Epithelial cell of prostate (primary cell): ENCODE measurements at places on chromosomes 3 and 15.

DNA sequence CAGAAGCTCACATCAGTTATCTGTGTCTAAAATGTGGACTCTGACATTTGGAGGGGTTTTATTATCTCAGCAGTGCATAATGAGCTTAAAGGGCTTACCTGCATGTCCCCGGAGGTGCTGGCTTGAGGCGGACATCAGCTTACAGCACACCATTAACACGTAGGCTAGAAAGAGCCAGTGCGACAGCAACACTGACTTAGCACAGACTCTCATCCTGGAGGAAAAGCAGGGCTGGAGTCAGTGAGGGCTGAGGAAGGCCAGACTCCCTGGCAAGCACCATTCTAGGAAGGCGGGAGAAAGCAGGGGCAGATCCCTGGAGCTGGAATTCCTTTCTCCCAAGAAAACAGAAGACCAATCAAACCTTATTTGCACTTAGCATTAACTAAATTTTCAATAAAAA is 51.7 kb downstream of the TAFA4 start:
- DNase-seq = no peak

DNA sequence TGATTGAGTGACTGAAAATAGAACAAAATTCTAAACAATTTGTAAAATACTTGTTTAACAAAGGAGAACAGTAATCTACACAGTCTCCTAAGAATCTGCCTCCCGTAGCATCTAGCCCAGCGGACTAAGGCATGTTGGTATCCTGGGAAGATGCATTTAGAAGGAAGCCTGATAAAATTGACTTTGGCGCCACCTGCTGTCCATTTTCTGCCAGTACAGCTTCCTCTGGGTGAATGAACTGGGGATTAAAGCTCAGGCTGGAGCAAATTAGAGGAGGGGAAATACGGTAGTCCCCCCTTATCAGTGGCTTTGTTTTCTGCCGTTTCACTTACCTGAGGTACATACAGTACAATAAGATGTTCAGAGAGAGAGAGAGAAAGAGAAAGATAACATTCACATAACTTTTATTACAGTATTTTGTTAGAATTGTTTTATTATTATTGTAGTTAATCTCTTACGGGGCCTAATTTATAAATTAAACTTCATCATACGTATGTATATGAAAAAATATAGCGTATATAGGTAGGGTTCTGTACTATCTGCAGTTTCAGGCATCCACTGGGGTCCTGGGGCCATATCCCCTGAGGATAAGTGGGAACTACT is 191.6 kb downstream of the GAP43 start:
- DNase-seq = no peak

- no peak for DNase-seq
Measured at GRCh38 chr3:55059027-55059629, 131.3 kb upstream of the LRTM1 start.

DNA sequence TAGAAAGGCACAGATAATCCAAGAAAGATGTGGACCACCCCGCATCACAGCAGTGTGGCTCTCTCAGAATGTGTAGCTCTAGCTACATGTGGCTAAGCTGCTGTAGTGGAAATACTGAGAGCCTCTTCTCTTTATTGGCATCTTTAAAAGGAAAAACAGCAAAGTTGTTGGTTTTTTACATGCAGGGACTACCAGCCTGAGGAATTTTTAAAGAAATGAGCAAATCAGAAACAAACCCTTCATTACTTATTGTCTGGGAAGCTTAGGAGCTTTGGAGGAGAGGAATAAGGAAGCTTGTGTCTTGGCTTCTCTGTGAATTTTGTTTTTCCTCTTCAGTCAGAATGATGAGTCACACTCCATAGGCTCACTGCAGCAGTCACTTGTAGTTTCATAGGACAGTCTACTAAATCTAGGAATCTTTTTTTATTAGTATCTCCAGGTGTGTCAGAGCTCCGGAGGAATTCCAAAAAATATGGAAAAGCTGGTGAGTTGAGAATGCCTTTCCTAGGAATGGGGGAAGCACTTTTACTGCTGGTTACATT is 27.5 kb downstream of the POLG start:
- peak; percentile 6 for DNase-seq

DNA sequence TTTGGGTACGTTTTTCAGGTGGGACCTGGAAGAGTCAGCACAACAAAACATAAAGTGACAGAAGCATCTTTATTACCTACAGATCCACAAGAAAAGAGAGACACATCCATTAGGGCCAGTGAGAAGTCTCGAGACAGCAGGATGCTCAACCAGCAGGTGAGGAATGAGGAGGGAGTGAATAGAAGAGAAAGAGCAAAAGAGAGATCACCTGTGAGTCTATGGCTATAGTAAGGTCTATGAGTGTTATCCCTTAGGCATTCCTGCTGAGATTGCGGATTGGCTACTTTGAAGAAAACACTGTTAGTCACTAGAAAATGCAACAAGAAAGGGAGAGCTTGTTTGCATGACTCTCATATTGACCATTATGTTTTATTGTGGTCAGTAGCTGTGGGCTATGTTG is 1556.2 kb upstream of the GBE1 start:
- DNase-seq = no peak

DNA sequence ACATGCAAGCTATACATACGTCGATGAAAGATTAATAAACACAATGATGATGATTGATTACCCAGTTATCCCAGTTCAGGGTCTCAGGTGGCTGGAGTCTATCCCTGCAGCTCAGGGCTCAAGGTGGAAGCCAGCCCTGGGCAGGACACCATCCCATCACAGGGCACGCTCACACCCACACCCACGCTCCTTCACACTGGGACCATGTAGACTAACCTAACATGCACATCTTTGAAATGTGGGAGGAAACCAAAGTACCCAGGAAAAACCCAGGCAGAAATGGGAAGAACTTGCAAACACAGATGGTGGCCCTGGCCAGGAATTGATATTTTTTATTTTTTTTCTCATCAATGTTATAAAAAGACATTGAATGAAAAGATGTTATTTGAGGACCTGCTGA is 151.4 kb upstream of the MCTP2 start:
- DNase-seq = no peak

GRCh38 chr3:142275856-142276255 is 50.5 kb upstream of the GK5 start:
- no peak for DNase-seq

- DNase-seq = no peak
Measured at GRCh38 chr3:187741403-187742350, 3.6 kb downstream of the BCL6 start.

DNA sequence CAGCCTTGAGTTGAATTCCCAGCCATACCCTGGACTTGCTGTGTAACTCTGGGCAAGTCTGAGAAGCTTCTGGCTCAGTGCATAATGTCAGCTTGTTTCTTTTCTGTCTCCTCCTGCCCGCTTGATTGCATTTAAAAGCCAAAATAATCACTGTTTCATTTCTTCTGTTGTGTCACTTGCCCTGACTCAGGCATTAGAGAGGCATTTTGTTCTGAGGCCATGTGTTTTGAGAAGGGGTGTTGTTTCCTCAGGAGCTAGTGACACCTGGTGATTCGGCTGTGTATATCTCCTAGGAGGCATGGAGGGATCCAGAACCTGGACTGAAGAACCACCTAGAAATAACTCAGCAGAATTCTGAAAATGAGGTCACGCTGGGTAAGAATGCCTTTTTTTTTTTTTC is 16.0 kb downstream of the WDR73 start:
- DNase-seq = no peak

- no peak for DNase-seq
Measured at GRCh38 chr15:75532413-75533250, 46.5 kb downstream of the PTPN9 start.

- no peak for DNase-seq
Measured at GRCh38 chr3:119746423-119746822, 35.5 kb upstream of the NR1I2 start.
